ENCODE measurements at places on chromosomes 12 and 14.

DNA sequence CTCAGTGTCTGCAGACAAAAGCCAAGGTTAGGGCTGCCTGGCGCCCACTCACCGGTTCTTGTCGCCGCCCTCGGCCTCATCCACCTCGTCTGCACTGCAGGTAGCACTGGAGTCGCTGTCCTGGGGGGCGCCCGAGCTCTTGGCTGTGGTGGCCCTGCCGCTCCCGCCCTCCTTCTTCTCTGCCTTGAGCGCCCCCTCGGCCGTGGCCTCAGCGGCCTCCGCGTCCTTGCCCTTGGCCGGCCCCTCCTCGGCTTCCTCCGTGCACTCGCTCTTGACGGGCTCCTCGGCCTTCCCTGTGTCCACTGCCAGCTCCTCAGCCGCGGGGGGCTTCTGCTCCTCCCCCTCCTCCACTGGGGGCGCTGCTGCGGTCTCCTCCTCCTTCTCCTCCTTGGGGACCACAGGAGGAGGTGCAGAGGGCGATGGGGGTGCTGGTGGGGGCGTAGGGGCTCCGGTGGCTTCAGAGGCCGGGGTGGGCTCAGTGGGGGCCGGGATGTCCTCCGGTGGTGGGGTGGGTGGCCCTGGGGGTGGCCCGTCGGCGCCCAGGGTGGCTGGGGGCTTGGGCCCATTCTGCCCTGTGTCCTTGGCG lies 77.2 kb downstream of the RFLNA start:
- no peak for DNase-seq

- DNase-seq, result peak; percentile 51
Measured at GRCh38 chr12:19220852-19221466, 91.4 kb downstream of the PLEKHA5 start.

DNA sequence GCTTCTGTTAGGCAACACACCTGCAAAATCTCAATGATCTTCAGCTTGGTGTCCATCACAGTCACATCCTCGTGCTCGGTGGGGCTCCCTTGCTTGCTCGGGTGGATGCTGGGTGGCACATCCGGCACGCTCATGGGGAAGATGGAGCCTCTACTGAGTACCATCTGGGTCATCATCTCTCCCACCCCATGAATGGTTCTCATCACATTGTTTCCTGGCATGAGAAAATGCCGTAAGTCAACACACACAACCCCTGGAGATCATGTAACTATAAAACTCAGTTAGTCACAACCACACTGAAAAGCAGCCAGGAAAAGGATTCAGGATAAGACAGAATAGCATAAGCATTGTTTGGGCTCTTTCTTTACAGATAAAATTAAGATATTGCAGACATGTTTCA lies 201.1 kb downstream of the ITPR2 start:
- DNase-seq, result no peak

GRCh38 chr14:40629144-40629543 lies 977.5 kb upstream of the LRFN5 start:
- no peak for DNase-seq

DNA sequence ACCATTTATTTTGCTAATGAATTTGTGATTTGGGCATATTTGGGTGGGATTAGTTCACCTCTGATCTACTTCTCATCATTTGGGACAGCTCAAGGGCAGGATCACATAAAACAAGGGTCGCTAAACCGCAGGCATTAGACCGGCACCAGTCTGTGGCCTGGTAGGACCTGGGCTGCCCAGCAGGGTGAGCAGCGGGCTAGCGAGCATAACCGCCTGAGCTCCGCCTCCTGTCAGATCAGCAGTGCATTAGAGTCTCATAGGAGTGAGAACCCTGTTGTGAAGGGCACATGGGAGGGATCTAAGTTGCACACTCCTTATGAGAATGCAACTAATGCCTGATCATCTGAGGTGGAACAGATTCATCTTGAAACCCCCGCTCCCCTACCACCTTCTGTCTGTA lies 785.3 kb downstream of the TRHDE start:
- peak; percentile 39 for DNase-seq

DNA sequence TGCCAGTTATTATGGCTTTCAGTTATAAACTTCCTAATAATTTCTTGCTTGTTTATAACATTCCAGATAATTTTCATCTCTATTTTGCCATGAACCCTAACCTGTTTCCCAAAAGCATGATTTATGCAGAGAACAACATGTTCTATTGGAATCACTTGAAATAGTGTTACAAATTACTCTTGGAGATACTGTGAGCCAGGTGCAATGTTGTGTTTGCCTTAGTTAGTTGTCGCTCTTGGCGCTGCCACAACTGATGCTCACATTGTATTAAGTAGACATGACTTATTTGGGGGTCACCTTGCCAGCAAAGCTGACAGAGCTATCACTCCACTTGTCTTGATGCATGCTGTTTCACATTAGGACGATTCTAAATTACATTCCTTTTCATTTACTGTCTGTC lies 49.4 kb downstream of the TSPAN8 start:
- DNase-seq, result no peak

DNA sequence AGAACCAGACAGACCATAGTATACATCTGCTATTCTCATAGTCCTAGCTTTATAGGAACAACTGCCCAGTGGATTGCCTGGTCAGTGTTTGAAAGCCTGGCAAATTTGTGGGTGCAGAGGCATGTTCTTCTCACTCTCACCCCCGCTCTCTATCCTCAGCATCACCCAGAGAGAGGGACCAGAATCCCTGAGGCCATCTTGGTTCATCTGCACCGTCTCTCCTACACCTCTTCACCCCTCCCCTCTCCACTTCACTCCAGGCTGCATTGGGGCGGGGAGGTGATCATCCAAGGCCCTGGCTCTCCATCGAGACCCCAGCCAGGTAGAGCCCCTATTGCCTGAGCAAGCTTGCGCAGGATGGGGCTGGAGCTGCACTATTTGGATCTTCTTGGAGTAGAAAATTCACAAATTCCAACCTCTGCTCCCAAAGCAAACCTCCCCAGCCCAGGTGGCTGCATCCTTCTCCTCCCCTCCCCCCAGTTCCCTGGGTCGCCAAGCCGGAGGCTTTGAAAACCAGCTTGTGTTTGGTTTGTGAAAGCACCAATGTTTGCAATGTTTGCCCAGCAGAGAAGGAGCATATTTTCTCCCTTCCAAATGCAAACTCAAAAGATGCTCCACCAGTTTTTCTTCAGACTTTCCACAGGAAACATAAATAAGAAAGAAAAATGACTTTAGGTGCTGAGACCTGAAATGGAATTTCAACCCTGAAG lies 18.6 kb upstream of the COL2A1 start:
- DNase-seq, result no peak

DNA sequence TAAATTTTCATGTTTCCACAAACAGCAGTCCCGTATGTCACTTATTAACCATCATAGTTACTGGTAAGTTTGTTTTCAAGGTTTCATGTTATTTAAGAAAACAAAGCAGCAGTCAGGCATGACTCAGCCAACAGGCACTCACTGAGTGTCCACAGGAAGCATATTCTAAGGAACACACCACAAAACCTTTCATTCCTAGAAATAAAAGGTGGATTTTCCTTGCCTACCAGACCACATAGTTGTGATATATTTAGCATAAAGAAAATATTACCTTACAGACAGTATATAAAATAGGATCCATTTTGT lies 143.3 kb upstream of the AVPR1A start:
- DNase-seq, result peak; percentile 23
